ENCODE measurements at places on chromosomes 1 and 21.

DNA sequence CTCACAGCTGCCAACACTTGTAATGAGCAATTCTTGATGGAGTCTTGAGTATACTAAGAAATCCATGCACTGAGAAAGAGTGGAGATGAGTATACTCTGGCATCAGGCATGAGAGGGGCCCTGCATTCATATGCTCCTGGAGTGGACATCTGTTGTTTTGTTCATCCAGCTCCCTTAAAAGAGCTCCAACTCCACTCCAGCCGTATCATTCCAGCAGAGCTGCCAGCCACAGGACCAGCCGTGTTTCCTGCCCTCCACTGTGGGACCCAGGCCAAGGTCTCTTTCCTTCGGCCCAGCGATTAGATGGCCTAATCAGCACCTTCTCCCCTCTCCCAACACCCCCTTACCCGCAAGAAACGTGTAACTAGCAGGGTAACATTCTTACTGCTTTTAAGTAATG, 144.5 kb downstream of the OMA1 start:
- no peak for DNase-seq

GRCh38 chr1:236534151-236534651, 10.4 kb downstream of the LGALS8 start:
- no peak for DNase-seq

DNA sequence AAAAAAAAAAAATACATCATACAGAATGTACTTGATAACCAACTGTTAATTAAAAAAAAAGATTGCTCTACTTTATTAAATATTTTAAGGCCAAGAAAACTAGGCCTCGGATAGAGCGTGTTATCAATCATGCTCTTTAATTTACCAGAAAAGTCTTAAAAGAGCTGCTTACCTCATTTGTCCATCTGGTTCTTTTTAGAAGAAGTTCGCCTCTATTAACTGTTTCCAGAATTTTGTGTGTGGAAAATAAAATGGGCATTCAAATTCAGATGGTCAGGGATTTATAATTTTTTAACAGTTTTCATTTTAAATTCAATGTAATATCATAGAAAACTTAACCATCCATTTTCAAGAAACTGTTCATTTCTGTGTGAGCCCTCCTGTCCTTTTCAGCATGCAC, 53.8 kb downstream of the KCNK1 start:
- DNase-seq = no peak

- DNase-seq = no peak
These were observed 241.0 kb downstream of the FMN2 start for GRCh38 chr1:240332672-240333071.

DNA sequence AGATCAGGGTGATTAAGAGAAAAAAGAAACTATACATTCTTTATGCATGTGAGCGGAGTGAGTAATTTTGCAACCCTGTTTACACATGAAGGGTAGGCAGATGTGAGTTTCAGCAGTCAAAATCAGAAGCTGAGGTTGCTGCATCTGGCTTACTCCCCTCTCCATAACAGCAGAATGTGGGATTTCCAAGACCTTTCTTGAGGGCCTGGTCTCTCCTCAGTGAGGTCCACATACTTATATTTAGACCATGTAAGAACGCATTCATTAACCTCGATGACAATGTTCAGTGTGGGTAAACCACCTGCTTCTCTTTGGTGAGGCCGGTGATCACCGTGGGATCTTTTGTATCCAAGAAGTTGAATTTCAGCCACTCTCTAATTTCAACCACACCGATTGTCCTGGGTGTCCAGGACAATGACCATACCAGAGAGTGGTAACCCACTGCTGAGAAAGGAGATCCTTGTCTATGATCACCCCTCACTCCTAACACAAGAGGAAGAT, 18.7 kb upstream of the RAP1A start:
- no peak for DNase-seq

- peak; percentile 9 for DNase-seq
These were observed 109.9 kb downstream of the IGSF21 start for GRCh38 chr1:18217398-18218043.

DNA sequence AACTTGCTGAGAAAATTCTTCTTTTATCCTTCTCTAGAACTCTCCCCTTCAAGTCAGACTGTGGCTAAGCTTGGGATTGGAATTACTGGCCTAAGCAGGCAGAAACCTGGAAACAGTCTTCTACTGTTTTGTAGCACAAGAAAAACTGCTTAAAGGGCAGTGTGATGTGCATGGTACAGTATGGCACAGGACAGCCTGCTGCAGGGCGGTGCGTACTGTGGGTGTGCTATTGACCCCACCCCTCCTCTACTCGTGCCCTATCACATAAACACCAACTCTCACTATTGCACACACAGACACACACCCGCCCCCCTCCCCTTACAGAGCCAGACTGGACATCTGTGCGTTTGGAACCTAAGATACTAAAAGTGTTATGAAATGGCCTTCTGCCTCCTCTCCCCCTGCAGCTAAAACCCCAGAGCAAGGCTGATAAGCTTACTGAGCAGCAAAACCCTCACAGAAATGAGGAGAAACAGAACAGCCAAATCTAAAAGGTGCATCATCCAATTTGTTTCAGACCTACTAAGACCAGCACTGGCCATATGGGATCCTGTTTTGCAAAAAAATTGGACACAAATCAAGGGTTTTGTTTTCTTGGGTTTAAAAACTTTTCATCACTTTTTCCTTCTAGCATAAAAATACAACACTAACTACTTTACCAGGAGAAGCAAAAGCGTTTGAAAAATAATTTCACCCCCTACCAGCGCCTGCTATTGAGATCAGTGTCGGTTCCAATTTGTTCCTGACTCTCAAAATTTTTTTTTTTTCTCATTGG, 355.8 kb upstream of the LYPLAL1 start:
- DNase-seq = no peak

- DNase-seq = no peak
These were observed 392.4 kb downstream of the KCNH1 start for GRCh38 chr1:210741564-210741963.

- DNase-seq = peak; percentile 64
These were observed 84.7 kb downstream of the PDE9A start for GRCh38 chr21:42737951-42738590.

- DNase-seq = no peak
These were observed 73.3 kb downstream of the ADARB1 start for GRCh38 chr21:45147473-45148315.

GRCh38 chr21:16942703-16943102, 570.1 kb upstream of the CXADR start:
- no peak for DNase-seq

- DNase-seq = no peak
These were observed 23.3 kb downstream of the RPRD2 start for GRCh38 chr1:150387200-150387599.

DNA sequence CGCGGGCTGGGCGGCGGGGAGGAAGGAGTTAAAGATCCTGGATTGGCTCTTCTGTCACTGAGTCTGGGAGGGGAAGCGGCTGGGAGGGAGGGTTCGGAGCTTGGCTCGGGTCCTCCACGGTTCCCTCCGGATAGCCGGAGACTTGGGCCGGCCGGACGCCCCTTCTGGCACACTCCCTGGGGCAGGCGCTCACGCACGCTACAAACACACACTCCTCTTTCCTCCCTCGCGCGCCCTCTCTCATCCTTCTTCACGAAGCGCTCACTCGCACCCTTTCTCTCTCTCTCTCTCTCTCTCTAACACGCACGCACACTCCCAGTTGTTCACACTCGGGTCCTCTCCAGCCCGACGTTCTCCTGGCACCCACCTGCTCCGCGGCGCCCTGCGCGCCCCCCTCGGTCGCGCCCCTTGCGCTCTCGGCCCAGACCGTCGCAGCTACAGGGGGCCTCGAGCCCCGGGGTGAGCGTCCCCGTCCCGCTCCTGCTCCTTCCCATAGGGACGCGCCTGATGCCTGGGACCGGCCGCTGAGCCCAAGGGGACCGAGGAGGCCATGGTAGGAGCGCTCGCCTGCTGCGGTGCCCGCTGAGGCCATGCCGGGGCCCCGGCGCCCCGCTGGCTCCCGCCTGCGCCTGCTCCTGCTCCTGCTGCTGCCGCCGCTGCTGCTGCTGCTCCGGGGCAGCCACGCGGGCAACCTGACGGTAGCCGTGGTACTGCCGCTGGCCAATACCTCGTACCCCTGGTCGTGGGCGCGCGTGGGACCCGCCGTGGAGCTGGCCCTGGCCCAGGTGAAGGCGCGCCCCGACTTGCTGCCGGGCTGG, at the start of gene NPR1:
NPR1 (plus strand) TSS at position 170 of the 818 bp plus-strand sequence; CDS start at position 591, 421 bp downstream.
- no peak for DNase-seq

All from kidney (tissue), 22 donors.